Retina (tissue), 1 donor: ENCODE measurements at places on chromosomes 4 and X.

DNA sequence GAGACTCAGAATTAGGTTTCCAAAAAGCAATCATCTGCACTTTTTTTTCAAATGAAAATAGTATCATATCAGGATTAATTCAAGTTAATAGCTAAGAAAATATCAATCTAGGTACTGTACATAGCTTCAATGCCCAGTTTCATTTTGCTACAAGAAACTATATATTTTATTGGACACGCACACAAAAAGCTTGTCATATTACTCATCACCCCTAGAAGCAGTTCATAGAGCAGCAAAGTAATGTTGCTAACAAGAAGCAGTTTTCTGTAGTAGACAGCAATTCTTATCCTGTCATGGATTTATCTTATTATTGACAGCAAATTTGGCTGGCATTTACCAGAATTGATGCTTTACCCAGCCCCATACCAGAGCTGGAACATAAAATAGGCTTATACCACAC, 52.3 kb upstream of the LSM6 start:
- no peak for DNase-seq

- no peak for DNase-seq
These were observed 669.9 kb upstream of the NR3C2 start for GRCh38 chr4:149112109-149112508.

GRCh38 chr4:105586638-105587328, 34.4 kb downstream of the ARHGEF38 start:
- DNase-seq: no peak

GRCh38 chr4:135739354-135739753, 1537.8 kb upstream of the PABPC4L start:
- no peak for DNase-seq

DNA sequence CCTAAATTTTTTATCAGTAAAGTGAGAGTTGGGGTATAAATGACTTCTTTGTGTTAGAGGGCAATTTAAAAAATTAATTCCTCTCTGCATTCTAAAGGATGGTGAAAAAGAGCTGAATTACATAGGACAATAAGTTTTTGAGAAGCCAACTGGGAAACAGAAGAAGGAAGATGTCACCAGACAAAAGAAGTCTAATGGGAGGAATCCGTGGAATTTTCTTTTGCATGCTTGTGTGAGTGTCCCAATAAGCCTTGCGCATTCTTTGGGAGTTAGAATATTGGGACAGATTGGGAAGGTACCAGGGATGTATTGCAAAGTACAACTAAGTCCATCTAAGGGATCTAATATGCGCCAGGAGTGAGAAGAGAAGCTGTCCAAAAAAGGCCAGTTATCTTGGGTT, 35.1 kb upstream of the NR3C2 start:
- DNase-seq: no peak

GRCh38 chr4:75995727-75996126, 5.0 kb upstream of the SDAD1 start:
- peak; percentile 60 for DNase-seq

DNA sequence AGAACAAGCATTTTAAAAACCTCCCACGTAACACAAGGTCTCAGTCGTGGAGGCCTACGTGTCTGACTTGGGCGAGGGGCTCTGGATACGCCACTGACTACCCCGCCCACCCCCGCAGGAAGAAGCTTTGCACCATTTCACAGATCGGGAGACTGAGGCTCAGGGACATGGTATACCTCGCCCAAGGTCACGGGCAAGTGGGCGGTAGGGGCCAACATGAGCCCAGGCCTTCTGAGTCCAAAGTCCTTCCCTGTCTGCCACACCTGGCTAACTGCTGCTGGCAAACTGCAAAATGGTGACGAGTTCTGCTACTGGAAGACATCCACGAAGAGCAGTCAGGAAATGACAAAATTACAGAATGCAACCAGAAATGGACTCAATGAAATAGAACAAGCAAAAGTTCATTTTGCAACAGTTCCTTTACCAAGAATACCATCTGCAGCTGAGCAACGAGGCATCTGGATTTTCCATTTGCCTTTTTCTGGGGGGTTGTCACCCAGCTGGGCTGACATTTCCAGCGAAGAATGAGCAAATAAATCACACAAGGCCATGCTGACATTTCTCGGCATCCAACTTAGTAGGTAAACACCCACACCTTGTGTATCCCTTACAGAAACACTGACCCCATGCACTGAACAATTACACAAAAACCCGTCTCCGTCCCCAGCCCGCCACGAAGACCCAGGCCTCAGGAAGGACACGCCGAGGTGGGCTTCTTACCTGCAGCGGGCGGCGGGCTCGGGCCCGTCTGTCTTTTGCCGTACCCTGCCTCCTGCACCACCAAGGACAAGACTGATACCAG, 70.2 kb upstream of the AFAP1 start:
- DNase-seq: peak; percentile 30

DNA sequence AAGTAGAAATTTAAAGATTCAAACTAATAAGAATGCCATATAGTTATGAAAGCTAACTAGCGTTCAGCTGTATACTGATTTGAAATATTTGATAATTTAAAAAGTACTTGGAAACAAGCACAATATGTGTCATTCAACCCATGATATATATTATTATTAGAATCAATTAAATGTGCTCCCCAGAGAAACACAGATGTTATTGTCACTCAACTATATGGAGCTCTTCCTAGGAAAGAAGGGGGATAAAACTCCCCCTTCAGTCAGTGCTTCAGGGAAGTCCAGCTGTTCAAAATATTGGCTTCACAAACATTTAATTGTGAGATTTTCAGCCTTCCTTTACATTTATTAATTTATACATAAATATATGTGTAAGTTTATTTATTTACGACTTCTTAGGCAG, 135.9 kb downstream of the SLC4A4 start:
- no peak for DNase-seq

GRCh38 chr4:128225148-128225547, 62.5 kb downstream of the PGRMC2 start:
- no peak for DNase-seq
